ENCODE measurements at places on chromosomes 12 and 14. TPM values are rescaled to one million over a fixed set of nuclear protein-coding genes. Genes with fewer than 3 reads are reported as not detected.

DNA sequence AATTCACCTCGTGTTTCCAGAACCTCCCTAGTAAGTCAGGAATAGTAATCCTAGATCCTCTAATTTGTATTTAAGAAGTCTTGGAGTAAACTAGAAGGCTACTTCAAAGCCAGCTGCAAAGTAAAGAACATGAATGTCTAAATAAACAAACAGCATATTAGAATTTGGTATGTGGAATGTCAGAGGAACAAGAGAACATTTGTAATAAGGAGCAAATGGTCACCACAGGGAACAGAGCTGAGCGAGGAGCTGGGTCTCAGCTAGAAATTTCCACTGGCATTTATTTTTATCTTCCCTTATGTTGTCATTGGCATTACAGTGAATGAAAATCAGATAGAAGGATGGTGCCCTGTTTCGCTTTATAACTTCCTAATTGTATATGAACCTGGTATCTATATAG, 50.2 kb downstream of the FRMD6 start:
- peaks cover 8% of the 10 kb centered on the region for H3K4me1 ChIP-seq
- H3K4me3 ChIP-seq, result no peak overlapping the region
- H3K27ac ChIP-seq, result no peak overlapping the region
- H3K36me3 ChIP-seq, result peaks cover 3% of the 10 kb centered on the region

GRCh38 chr12:5794156-5794555, 150.9 kb downstream of the ANO2 start:
- no peak overlapping the region for H3K27ac ChIP-seq
- H3K4me3 ChIP-seq, result no peak overlapping the region

DNA sequence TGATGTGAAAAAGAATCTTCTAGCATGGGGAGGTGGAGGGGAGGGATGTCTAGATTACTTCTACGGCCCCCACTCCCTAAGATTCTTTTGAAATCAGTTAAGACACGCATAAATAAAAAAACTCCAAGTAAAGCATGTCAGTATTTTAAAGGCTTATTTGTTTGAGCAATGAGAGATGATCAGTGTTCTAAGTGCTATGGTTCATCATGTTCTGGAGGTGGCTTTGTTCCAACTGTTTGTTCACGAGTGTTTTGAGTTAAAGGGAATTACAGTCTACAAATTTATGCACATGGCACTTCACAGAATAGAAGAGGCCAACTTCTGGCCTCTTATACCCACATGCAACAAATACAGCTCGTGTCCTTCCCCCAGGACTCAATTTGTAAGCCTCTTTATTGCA, 394.9 kb downstream of the RAD51B start:
- H3K4me3 ChIP-seq, result no peak overlapping the region
- DNase-seq, result no peak
- peaks cover 8% of the 10 kb centered on the region for H3K4me1 ChIP-seq

DNA sequence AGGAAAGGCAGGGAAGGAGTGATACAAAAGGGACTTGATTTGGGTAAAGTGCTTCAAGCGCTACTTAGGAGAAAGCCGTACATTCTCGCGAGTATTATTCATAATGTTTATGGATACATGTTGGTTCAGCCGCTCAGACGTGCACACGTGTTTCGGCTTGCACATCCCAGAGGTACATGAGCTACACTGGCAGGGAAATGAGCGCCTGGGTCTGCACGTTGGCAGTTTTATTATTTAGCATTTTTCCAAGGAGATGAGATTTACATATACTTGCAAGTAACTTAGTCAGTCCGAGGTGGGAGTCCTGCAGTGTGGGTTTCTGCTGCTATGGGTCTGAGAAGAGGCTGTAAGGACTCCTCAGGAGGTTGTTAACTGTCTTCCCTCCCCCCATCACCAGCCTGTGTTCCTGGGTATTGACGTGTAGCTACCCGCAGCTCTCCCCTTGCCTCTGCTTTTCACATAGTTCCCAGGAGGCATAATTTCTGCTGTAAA, 1.5 kb downstream of the PRKCH start:
- no peak for DNase-seq
- H3K4me3 ChIP-seq, result peak overlapping the region; percentile 42
- H3K27me3 ChIP-seq, result peaks cover 47% of the 10 kb centered on the region

Gene OTUB2
- 4.8 TPM for total RNA-seq

Gene LPAR5
- total RNA-seq, result not detected

Gene FAM181A
- 13.4 TPM for total RNA-seq

Gene AGAP2
- 3.9 TPM for total RNA-seq

Gene ADGRD1
- total RNA-seq, result 0.73 TPM

Measured in neural crest cell (in vitro differentiated cells).